ENCODE measurements at places on chromosomes 1 and 21.

DNA sequence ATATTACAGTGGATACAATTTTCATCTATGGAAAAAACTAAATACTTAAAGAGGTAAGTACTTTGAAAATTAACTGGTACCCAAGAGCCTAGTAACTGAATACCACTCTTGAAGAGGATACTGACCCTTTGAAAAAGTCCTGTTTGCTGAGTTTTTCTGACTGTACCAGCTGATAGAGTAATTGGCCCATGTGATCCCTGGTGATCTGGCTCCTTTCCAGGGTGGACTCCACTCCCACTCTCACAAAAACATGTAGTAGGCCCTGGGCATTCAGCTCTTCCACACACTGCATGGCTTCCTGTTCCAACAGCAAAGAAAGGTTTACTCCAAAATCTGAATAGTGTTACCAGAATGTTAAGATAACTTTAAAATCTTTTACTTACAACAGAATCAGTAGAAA, 53.6 kb upstream of the HP1BP3 start:
- DNase-seq = no peak

DNA sequence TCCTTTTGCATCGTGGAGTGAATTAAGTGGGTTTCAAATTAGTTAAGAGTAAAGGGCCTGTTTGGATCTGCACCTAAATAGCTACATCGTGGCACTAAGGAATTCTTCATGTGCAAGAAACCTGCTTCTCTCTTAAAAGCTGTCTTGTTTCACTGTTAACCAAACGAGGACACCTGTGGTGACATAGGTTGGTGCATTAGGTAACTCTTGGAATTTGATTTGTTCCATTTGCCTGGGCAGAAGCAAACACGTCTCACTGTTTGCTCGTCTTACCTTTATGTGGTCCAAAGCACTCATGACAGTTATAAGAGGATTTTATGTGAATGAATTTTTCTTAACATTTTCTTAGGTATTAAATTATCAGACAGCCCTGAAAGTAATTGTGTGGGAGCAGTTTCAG, 60.9 kb downstream of the PRDM2 start:
- DNase-seq = no peak

- DNase-seq = no peak
These were observed 7.3 kb downstream of the SCYL3 start for GRCh38 chr1:169886422-169886821.

DNA sequence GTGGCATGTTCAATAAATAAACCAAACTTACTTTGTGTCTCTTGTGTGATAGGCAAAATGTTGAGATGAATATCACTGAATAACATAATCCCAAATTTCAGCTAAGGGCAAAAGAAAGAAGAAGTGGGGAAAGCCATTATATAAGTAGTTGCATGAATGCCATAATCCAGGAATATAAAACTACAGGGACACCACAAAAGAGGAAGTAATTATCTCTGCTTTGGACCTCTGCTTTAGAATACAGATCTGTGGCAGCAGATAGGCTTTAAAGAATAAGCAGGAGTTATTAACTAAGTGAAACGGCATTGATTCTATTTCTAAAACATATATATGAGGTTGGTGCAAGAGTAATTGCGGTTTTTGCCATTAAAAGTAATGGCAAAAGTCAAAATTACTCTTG, 288.5 kb upstream of the SNX7 start:
- no peak for DNase-seq

- DNase-seq = no peak
These were observed 36.4 kb downstream of the BTG3 start for GRCh38 chr21:17576080-17576835.

DNA sequence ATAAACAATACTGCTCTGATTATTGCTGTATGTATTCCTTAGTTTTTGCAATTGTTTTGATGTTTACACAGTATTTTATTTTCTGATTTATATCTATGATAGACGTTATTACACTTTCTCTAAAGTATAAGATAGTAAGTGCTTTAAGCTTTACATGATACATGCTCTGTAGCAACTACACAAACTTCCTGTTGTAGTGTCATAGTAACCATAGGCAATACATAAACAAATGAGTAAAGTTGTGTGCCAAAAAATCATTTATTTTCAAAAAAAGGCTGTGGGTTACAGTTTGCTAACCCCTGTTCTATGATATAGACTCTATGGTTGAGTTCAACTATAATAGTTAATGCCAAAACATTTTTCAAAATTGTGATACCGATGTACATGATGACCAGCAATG, 1156.4 kb downstream of the AMY1C start:
- no peak for DNase-seq

GRCh38 chr1:98660940-98661543, 479 bp upstream of the SNX7 start:
- no peak for DNase-seq

GRCh38 chr1:58107943-58108342, 438.6 kb downstream of the OMA1 start:
- no peak for DNase-seq

DNA sequence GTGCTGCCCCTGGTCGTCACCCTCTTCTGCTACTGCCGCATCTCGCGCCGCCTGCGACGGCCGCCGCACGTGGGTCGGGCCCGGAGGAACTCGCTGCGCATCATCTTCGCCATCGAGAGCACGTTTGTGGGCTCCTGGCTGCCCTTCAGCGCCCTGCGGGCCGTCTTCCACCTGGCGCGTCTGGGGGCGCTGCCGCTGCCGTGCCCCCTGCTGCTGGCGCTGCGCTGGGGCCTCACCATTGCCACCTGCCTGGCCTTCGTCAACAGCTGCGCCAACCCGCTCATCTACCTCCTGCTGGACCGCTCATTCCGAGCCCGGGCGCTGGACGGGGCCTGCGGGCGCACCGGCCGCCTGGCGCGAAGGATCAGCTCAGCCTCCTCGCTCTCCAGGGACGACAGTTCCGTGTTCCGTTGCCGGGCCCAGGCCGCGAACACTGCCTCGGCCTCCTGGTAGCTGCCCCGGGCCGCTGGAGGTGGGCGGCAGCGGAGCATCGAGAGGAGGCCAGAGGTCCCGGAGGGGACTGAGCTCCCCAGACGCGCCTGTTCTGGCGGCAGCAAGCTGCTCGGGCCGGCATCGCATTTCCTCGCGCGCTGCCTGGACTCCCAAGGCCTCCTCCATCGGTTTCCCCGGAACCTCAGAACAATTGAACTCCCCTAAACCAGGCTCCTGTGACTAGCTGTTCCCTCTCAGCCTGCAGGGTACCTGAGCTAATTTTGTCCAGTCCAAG, 1.1 kb downstream of the GPR25 start:
- DNase-seq = no peak

- no peak for DNase-seq
These were observed 2.7 kb downstream of the GMEB1 start for GRCh38 chr1:28671254-28671780.

GRCh38 chr1:81414488-81415015, 386.2 kb upstream of the ADGRL2 start:
- no peak for DNase-seq

GRCh38 chr1:57111175-57111574, 145.4 kb upstream of the C8B start:
- DNase-seq = no peak

DNA sequence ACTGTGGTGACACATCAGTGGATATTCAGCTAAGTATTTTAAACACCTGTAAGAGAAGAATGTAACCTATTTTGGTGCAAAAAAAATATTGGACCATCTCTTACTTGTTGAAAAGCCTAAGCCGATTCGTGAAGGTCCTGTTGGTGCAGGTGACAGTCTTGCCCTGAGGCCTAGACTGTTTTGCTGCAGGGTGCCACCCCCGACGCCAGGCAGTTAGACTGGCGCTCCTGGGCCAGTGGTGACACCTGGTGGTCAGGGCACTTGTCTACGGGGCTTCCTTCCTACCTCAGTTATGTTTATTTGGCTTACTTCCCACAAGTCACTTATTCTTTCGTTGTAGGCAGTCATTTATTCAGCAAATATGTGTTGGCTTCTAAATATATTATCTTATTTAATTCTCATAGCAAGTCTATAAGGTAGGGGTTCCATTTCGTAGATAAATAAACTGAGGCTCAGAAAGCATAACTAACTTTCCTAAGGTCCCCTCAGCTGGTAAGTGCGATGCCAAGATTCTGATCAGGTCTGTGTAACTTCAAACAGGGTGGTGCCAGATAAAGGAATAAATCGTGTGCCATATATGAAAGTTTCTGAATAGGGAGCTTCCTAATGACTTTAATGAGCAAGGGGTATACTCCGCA, 1.9 kb downstream of the EEIG2 start:
- peak; percentile 58 for DNase-seq

DNA sequence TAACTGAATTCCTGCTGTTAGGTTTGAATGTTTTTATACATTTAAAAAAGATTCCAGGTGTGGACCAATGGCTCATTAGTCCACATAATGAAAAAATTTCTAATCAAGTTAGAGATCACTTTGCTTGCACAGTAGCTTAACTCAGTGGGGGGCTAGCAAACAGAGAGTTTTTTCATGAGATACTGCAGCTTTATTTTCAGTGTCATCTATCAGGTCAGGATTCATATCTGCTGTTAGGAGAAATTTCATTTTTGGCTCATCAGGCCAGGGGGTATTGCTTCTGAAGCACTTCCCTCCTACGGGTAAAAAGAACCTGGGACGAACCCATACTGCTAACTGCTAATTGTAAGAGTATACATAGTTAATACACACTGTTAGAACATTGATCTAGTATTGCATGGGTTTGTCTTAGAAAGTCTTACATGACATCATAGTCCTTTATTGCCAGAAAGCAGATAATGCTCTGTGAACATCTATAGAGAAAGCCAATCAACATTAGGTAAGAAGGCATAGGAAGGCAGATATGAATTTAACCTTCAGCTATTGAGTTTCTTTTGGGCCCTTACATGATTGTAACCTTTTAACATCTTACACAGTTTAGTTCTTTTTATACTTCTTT, 38.0 kb downstream of the ADGRL2 start:
- no peak for DNase-seq

GRCh38 chr1:93653656-93654055, 28.0 kb downstream of the BCAR3 start:
- no peak for DNase-seq

GRCh38 chr1:147912553-147912952, 10.0 kb downstream of the GJA8 start:
- DNase-seq = no peak

GRCh38 chr1:103489935-103490334, 35.6 kb upstream of the RNPC3 start:
- no peak for DNase-seq

DNA sequence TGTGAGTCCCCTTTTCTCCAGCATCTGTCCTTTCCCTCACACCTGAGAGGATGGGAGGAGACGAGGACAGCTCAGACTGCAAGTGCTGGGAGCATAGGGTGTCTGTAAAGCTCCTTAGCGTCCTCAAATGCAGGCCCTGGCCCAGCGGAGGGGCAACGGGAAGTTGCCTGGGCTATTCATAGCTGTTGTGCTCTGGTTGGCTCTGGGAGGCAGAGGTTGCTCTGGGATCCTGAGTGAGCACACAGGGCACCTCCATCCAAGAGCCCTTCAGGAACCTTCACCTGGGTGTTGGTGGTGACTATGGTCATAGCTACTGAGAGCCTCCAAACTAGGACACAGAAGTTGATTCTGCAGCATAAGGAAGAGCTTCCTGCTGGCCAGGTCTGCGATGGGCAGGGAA, 2.6 kb downstream of the PADI1 start:
- no peak for DNase-seq

GRCh38 chr21:45843426-45843825, 138.1 kb upstream of the COL6A1 start:
- no peak for DNase-seq

DNA sequence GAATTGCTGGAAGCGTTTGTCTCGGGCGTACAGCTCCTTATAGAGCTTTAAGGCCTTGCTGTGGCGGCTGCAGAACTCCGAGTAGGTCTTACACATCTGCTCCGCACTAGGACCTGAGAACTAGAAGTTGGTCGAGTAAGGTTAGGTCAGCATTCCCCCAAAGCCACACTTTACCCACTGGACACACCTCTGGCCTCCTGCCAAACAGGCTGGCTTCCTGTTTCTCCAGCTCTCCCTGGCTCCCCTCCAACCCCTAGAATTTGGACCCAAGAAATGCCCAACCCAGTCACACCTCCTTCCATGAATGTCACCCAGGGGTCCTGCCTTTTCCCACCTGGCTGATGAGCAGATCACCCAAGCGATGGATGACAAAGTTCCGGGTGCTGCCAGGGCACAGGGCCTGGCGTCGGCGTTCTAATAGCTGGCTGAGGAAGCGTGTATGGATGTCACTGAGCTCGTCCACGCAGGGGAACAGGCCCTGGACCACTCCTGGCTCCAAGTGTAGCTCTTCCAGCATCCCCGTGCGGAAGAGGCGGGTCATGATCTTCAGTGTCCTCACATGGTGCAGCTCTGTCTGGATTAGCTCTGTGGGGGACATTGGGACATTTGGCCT, 15.6 kb downstream of the ARHGEF2 start:
- DNase-seq = no peak

DNA sequence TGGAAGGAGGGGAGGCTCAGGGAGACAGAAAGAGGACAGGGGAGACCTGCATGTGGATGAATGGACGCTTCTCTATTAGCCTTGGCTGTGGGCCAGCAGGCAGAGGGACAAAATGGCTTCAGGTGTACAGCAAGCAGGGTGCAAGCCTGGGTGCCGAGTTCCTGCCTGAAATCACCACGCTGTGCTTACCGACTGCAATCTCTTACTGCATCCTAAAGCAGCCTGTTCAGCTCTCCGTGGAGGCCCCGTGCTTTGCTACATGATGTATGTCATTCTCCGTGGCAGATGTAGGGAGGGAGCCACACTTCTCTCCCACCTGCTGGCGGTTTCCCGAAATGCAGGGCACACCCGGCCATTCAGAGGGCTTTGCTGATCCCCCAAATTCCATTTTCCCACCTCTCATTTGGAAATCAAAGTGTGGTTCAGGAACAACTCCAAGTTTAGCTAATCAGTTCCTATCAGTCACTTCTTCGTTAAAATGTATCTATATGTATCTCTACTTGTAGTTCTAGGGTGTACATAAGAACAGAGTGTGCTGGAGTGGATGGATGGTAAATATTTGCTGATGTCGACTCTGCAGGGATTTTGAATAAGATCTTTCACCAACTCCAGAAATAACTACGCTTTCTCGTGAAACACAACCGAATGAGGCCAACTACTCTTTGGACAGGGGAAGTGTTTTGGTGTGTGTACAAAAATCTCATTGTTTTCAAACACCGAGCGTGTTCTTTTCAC, 122.3 kb upstream of the BACE2 start:
- peak; percentile 70 for DNase-seq

GRCh38 chr21:44259082-44259705, 2.5 kb downstream of the DNMT3L start:
- no peak for DNase-seq

GRCh38 chr1:35857830-35858229, 25.2 kb upstream of the AGO1 start:
- no peak for DNase-seq

- no peak for DNase-seq
These were observed 3.2 kb downstream of the EDN2 start for GRCh38 chr1:41481109-41481775.

DNA sequence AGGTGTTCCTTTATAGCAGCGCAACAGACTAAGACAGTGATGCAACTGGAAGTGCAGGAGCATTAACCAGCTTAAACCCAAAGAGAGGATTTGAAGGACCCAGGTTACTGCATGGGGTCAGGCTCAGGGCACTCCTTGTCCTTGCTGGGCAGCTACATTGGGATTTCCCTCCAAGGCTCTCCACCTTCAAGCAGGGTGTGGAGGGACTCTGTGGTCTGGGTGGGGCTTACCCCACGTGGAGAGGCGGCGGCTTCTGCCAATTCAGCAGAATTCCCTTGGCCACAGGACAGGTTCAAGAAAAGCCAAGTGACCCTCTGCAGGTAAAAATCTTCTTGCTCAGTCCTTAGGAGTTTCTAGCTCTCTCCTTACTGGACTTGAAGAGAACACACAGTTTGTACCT, 6.5 kb downstream of the RRP1B start:
- DNase-seq = no peak
